ENCODE measurements at places on chromosomes 16 and 17.

- DNase-seq = no peak
Observed at GRCh38 chr17:34154961-34155730, 99.9 kb upstream of the CCL2 start.

- DNase-seq = no peak
Observed at GRCh38 chr17:65312718-65313377, 175.7 kb downstream of the RGS9 start.

DNA sequence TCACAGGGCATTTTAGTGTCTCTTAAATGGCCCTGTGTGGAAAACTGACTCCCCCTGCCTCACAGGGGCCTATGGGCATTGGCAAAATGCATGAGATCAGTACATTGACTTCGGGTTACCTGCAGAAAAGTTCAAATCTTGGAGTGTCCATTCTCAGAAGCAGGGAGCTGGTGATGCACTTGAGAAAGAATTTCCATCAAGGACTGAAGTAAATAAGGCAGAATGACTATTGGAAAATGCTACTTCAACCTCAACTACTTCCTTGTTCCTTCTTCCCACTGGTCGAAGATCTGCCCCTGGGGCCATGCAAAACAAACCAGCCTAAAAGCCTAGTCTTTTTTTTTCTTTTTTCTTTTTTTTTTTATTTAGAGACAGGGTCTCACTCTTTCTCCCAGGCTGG lies 13.8 kb upstream of the GSDMA start:
- DNase-seq = no peak

- DNase-seq = no peak
Observed at GRCh38 chr16:56345406-56346050, 79.8 kb downstream of the AMFR start.

- no peak for DNase-seq
Observed at GRCh38 chr17:75059369-75060345, 12.6 kb downstream of the KCTD2 start.

GRCh38 chr17:50133028-50133768 lies 3.2 kb upstream of the SAMD14 start:
- DNase-seq = no peak

GRCh38 chr16:58634265-58634802 lies 4.7 kb upstream of the CNOT1 start:
- no peak for DNase-seq
